ENCODE measurements at places on chromosomes 1 and 21.

- DNase-seq: peak; percentile 1
Observed at GRCh38 chr1:24902471-24902891, 27.6 kb downstream of the RUNX3 start.

DNA sequence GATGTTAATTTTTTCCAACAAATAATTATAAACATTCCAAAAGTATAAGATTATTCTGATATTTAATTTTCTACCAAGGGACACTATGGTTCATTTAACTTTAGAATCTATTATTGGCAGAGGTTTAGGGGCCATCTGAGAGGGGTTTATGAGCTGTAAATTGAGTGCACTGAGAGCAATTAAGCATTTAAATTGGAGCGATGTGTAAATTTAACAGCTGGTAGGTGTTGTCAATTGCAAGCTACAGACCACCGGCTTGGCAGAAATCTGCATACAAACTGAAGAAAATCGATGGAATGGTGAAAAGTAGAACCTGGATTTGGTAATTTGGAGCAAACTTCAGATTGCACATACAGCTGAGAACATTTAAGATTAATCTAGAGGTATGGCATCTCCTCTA lies 55.8 kb upstream of the MTF2 start:
- DNase-seq: no peak

- no peak for DNase-seq
Observed at GRCh38 chr1:162314206-162314605, 62.4 kb downstream of the SPATA46 start.

DNA sequence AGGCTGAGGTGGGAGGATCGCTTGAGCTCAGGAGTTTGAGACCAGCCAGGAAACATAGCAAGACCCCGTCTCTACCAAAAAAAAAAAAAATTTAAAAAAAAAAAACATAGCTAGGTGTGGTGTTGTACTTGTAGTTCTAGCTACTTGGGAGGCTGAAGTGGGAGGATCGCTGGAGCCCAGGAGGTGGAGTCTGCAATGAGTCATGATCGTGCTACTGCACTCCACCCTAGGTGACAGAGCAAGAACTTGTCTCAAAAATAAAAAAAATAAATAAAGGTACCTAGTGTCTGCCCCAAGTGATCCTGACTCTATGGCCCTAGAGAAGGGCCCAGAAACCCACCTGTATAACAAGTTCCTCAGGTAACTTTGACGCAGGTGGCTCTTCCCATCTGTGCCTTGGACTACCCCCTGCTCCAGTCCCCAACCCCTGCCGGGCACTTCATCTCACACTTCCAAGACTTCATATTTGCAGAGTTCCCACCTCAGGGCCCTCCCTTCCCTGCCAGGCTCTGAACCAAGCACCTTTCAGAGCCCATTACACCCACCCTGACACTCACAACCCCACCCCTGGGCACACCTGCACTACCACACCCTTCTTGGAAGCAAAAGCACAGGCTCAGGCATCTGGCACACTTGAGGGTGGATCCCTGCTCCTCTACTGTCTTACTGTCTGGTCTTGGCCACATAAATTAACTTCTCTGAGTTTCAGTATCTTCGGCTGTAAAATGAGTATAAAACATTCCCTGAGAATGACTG lies 80.2 kb upstream of the KLHDC7A start:
- DNase-seq: no peak

- peak; percentile 56 for DNase-seq
Observed at GRCh38 chr1:22048351-22049192, 3.9 kb upstream of the CDC42 start.

DNA sequence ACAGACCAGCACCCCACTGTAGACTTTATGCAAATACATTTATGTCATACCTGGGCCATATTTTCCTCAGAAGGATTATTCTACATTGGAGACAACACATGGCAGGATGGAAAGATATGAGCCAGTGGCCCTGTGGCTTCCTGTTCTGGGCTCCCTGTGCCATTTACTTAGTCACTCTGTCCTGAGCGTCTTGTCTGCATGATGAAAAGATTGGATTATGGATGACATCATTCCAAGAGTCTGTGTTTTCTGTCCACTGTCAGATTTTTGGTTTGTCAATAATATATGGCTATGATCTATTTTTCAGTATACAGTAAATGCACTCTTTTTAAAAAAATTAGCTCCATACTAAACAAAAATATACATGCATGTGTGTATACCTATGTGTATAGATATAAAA lies 30.8 kb downstream of the IGSF5 start:
- no peak for DNase-seq
